ENCODE measurements at places on chromosomes 7 and 10. TPM values are rescaled to one million over a fixed set of nuclear protein-coding genes. Genes with fewer than 3 reads are reported as not detected.

CALML3 gene
- not detected for total RNA-seq

- no peaks in the 10 kb centered on the region for H3K36me3 ChIP-seq
- no peaks in the 10 kb centered on the region for H3K4me1 ChIP-seq
- H3K4me3 ChIP-seq, result no peak overlapping the region
- no peak overlapping the region for H3K27ac ChIP-seq
- H3K27me3 ChIP-seq, result no peaks in the 10 kb centered on the region
- no peak for DNase-seq
These were observed 16.3 kb downstream of the FGF8 start for GRCh38 chr10:101759309-101760247.

- no peak overlapping the region for H3K4me3 ChIP-seq
- peaks cover 11% of the 10 kb centered on the region for H3K4me1 ChIP-seq
These were observed 2.9 kb downstream of the LRGUK start for GRCh38 chr7:134129856-134130523.

DNA sequence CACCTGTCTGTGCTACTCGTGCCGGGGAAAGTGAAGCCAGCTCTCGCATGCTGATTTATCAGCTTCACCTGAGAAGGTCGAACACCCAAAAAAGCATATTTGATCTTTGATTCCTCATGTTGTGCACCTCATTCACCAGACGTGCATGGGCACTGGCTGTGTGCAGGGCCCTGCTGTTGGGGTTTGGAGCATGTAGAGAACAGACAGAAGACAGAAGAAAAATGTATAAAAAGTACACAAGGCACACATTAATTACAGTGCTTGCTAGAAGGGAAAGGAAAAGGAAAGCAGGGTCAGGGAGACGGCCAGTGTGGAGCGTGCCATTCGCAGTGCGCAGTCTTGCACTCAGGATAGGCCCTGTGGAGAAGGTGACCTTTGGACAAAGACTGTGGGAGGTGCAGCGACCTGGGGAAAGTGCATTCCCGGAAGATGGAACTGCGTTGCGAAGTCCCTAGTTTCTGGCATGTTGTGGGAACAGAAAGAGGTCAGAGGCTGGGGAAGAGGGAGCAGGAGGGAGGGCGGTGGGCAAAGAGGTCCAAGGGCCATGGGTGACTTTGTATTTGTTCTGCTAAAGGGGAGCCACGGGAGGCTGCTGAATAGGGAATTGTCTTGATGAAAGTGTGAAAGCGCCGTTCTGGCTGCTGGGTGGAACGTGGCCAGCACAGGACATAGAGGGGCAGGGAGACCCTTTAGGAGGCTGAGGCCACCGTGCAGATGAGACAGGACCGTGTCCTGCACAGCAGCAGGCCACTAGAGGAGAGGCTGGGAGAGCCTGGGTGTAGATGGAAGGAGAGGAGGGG lies 232.8 kb downstream of the GLRX3 start:
- H3K4me3 ChIP-seq, result no peak overlapping the region
- H3K27ac ChIP-seq, result no peak overlapping the region
- no peak for DNase-seq
- H3K27me3 ChIP-seq, result no peaks in the 10 kb centered on the region
- H3K4me1 ChIP-seq, result no peaks in the 10 kb centered on the region
- H3K36me3 ChIP-seq, result no peaks in the 10 kb centered on the region

GRCh38 chr7:142927949-142928348 lies 5.6 kb downstream of the TRPV5 start:
- no peak overlapping the region for H3K27ac ChIP-seq
- H3K36me3 ChIP-seq, result no peaks in the 10 kb centered on the region
- no peaks in the 10 kb centered on the region for H3K27me3 ChIP-seq
- no peak overlapping the region for H3K4me3 ChIP-seq

HNRNPF gene
- total RNA-seq, result 143 TPM

FAM25C gene
- total RNA-seq, result not detected

- no peaks in the 10 kb centered on the region for H3K36me3 ChIP-seq
- no peak overlapping the region for H3K4me3 ChIP-seq
- H3K4me1 ChIP-seq, result no peaks in the 10 kb centered on the region
- peaks cover 2% of the 10 kb centered on the region for H3K27me3 ChIP-seq
- no peak overlapping the region for H3K27ac ChIP-seq
These were observed 103.8 kb upstream of the AKR1E2 start for GRCh38 chr10:4721999-4722753.

DNA sequence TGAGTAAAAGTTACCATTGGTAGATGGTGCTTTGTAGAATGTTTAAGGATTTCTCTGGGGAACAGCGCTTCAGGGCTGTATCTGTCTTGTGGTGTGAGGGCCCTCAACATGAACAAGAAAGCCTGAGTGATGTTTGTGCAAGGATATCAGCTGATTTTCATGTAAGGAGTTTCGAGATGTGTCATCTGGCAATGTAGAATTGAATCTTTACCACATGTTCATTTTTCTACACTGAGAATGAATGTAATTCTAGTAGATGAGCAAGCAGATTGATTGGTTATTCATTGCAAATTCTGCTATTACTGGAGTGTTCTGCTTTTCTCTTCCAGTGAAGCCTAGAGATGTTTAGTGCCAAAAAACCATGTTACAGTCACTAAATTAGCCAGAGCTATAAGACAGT lies 87.7 kb downstream of the ST7 start:
- peak; percentile 58 for DNase-seq
- H3K4me3 ChIP-seq, result no peak overlapping the region
- no peaks in the 10 kb centered on the region for H3K4me1 ChIP-seq
- no peaks in the 10 kb centered on the region for H3K36me3 ChIP-seq
- no peak overlapping the region for H3K27ac ChIP-seq
- H3K27me3 ChIP-seq, result no peaks in the 10 kb centered on the region

DNA sequence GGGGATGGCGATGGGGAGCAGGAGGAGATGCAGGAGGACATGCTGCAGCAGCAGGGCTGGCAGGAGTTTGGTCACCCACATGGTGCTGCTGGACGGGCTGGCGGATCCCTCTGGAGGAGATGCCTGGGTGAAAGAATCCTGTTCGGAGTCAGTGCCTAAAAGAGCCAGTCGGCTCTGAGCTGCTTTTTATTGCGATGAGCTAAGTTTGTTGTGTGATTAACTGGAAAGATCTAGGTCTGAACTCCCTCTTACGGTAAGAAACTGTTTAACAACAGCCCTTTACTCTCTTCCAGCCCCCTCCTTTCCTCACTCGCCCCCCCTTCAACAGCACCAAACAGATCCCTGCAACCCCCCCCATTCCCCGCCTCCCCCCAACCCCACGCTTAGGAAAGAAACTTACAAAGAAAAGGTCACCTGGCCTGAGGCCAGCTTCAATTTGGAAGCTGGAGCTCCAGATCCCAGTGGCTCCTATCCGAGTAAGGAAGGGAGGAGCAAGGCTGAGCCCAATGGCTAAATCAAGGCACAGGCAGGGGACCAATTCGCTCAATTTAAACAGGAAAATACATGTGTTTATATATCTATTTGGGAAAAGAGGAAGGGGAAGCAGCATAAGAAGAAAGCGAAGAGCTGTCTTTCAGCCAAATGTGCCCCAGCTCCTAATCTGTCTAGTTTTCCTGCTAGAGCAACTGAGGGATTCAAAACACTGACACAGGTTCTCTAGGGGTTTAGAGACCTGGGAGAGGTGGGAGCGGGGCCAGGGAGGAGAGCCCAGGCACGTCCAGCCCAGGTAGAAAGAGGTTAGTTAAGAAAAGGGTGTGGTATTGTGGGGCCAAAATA lies at the start of gene HGF:
TSS of gene HGF (minus strand) at position 157 of the 837 bp plus-strand sequence. CDS start at position 81, 76 bp downstream.
- no peaks in the 10 kb centered on the region for H3K27me3 ChIP-seq
- H3K36me3 ChIP-seq, result no peaks in the 10 kb centered on the region
- no peak for DNase-seq
- H3K27ac ChIP-seq, result no peak within 1 kb of the TSS
- no peak within 1 kb of the TSS for H3K4me3 ChIP-seq
- no peaks in the 10 kb centered on the region for H3K4me1 ChIP-seq

- no peak for DNase-seq
- H3K4me1 ChIP-seq, result no peaks in the 10 kb centered on the region
- no peak overlapping the region for H3K27ac ChIP-seq
- no peaks in the 10 kb centered on the region for H3K27me3 ChIP-seq
These were observed 228.4 kb downstream of the TRIL start for GRCh38 chr7:28729727-28730126.

KCND2 gene
- total RNA-seq, result not detected

GRCh38 chr10:69312528-69312927 lies 34.2 kb downstream of the HK1 start:
- H3K36me3 ChIP-seq, result no peaks in the 10 kb centered on the region
- no peak for DNase-seq
- no peak overlapping the region for H3K4me3 ChIP-seq
- no peak overlapping the region for H3K27ac ChIP-seq
- H3K4me1 ChIP-seq, result peaks cover 4% of the 10 kb centered on the region
- no peaks in the 10 kb centered on the region for H3K27me3 ChIP-seq

DNA sequence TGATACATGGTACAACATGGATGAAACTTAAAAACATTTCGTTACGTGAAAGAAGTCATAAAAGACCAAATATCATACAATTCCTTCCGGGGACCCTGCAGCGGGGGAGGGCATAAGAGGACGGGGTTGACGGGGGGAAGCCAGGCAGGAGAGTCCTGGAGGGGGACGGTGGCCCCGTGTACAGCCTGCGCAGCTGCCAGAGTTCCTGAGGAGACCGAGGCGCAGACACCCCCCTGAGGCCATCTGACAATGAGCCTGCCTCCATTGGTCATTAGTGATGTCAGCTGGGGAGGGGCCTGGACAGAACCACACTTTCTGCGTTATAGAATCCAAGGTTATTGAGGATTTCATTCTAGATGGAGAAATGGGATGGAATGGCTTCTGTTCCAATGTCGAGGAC lies 47.2 kb downstream of the PRKAG2 start:
- H3K27ac ChIP-seq, result no peak overlapping the region
- DNase-seq, result no peak
- no peaks in the 10 kb centered on the region for H3K36me3 ChIP-seq
- H3K4me1 ChIP-seq, result peaks cover 4% of the 10 kb centered on the region
- H3K27me3 ChIP-seq, result no peaks in the 10 kb centered on the region

DNA sequence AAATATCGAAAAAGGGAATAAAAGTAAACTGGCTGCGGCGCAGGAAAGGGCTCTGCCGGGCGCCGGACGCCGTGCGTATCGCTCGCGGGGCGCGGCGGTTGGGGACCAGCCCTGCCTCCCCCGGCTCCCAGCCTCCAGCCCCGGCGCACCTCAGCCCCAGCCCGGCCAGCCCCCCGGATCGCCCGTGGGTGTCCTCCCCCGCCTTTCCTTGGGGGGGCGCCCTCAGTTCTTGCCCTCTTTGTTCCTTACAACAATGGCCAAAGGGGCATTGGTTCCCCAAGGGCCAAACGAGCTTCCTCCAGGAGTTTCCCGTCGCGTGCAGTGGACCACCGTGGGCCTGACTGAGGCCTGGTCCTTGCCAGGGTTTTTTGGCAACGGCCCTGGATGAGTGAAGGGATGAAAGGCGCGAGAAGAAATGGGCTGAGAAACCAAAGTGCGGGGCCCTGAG lies 1.2 kb downstream of the MACROH2A2 start:
- H3K27me3 ChIP-seq, result peaks cover 29% of the 10 kb centered on the region
- H3K27ac ChIP-seq, result no peak overlapping the region
- H3K36me3 ChIP-seq, result no peaks in the 10 kb centered on the region
- no peak overlapping the region for H3K4me3 ChIP-seq

DNA sequence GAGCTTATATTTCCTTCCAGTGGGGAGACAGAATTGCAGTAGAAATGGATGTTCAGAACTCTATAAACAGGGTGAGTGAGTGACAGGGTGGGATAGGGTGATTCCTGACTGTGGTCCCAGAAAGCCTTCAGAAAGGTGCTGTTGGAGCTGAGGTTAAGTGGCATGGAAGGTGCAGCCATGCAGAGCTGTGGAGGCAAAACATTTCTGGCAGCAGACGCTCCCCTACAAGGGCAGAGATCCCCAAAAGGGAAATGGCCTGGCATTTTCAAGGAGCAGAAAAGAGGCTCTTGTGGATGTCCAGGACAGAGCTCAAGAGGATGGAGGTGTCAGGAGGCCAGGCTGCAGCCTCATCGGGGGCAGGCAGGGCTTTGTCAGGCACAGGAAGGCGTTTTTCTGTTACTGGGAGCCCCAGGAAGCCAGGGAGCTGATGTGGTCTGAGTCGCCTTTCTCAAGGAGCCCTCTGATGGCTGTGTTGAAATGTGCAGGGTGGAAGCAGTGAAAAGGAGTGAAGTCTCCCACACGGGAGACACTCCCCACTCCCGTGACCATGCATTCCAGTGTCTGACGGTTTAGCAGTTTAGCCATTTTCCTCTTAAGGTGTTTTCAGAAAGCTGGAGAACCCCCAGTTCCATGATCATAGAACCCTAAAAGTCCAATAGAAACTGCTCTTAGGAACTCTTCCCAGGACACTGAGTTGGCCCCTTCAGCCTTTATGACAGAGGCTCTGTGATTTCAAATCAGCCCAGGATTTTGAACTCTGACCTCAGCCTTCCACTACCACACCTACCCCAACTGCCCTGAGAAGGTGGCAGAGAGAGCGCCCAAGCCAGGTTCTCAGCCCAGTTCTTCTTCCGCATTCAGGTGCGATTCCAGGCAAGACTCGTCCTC lies 96.2 kb downstream of the C10orf105 start:
- H3K36me3 ChIP-seq, result no peaks in the 10 kb centered on the region
- H3K27me3 ChIP-seq, result no peaks in the 10 kb centered on the region
- H3K4me1 ChIP-seq, result no peaks in the 10 kb centered on the region
- peak; percentile 20 for DNase-seq
- no peak overlapping the region for H3K27ac ChIP-seq
- H3K4me3 ChIP-seq, result no peak overlapping the region
